CD4-positive, alpha-beta T cell treated with Interleukin-12 subunit alpha and Interleukin-12 subunit beta, for 1 hour (primary cell): ENCODE measurements at places on chromosomes 2 and 18.

DNA sequence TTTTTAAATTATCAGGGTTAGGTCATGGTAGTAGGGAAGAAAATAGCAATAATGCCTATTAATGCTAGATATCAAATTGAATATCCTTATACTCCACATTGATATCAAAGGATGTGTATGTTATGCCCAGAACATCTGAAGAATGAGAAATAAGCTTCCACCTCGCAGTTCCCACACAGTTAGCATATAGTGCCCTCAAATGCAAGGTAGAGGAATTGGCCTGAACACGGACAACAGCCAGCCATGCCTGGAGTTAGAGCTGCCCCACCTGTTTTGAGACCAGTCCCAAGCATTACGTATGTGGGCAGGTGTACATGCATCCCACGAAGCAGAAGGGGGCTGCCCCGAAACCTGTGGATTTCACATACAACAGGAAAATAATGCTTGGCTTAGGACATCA is 79.6 kb downstream of the SUMO1 start:
- no peak for DNase-seq

DNA sequence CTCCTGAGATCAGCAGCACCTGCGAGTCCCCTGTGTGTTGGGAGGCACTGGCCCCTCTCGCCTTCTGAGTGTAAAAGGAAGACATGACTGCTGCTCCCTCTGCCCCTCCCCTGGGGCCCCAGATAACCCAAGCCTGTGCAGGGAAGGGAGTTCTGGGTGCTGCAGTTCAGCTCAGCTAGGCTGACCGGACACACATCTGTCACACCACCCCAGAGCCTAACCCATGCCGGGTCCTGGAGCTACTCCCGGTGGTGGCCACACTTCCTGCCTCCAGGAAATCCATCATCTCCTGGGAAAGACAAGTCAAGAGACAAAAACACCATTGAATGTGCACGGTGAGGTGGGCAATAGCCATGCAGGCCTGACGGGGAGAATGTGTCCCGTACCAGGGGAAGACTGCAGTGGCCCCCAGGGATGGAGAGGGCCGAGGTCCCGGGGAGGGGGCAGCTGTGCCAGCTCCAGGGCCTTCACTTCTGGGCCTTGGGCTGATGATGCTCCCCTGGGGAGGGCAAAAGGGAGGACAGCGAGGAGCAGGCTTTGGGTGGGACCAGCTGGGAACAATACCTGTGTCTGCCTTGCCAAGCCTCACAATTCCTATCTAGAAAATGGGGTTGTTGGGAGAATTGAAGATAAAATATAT is 210.6 kb downstream of the TFCP2L1 start:
- no peak for DNase-seq

DNA sequence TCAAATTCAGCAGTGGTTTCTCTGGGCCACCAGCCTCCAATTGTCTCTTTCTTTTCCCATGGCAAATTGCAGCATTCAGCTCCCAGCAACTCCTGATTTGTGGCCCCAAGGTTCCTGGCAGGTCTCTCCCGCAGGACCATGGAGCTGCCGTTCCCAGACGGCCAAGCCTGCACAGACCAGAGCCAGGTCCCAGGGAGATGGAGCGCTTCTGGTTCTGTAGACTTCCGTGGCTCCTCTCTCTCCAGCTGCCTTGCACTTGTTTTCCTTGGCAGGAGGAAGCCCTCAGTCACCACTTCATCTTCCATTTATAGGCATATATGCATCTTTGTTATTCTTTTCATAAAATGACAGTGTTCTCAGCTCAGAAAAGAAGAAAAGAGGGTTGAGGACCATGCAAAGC is 21.7 kb downstream of the TNP1 start:
- DNase-seq, result no peak

DNA sequence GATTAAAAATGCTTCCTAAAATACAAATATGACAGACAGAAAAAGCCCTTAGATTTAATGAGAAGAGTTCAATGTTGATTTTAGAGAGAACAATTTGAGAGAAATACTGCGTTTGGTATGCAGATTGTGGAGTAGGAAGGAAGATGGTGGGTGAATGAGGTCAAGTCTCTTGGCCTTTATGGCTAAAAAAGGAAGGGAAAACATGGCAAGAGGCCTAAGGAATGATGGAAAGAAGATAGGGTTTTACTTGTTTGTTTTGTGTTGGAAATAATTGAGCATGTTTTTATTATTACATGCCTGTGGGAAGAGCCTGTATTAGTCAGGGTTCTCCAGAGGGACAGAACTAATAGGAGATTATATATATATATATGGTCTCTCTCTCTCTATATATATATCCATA is 318.1 kb downstream of the TRIB2 start:
- no peak for DNase-seq

GRCh38 chr2:144572977-144573376 is 53.1 kb upstream of the ZEB2 start:
- no peak for DNase-seq

GRCh38 chr18:68480196-68480595 is 234.7 kb downstream of the TMX3 start:
- no peak for DNase-seq

DNA sequence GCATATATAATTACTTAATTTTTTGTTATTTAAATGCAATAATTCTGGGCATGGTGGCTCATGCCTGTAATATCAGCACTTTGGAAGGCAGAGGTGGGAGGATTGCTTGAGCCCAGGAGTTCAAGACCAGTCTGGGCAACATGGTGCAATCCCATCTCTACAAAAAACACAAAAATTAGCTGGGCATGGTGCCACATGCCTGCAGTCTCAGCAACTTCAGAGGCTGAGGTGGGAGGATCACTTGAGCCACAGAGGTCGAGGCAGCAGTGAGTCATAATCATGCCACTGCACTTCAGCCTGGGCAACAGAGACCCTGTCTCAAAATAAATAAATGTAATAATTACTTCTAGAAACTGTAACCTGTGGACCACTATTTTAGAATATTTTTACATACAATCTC is 21.5 kb upstream of the TMEM87B start:
- DNase-seq, result no peak

- no peak for DNase-seq
Measured at GRCh38 chr18:26419746-26420145, 128.6 kb downstream of the KCTD1 start.

DNA sequence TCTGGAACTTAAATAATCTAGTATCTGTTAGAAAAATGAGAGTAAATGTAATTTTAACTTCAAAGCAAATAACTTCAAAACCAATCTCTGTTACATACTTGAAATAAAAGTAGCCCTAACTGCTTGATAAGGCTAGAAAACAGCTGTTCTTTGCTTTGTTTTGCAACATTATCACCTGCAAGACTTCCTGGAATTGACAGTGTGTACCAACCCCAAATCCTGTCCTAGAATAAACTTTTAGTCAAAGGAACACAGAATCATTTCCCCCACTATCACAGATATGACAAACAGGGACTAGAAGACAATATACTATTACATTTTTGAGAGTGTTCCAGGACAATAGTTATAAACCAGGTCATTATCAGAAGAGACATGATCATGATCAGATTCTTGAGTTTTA is 105.3 kb upstream of the PGAP1 start:
- DNase-seq, result no peak

GRCh38 chr2:121333834-121334558 is 49.0 kb upstream of the TFCP2L1 start:
- no peak for DNase-seq
